ENCODE measurements at places on chromosomes 6 and 20. TPM values are rescaled to one million over a fixed set of nuclear protein-coding genes. Genes with fewer than 3 reads are reported as not detected.

AURKA gene
- total RNA-seq = 8.2 TPM

RAB5IF gene
- 39.1 TPM for total RNA-seq

UBD gene
- total RNA-seq = 0.09 TPM

ADAM33 gene
- total RNA-seq = 68.8 TPM

SDC4 gene
- 78.1 TPM for total RNA-seq
